Amygdala (tissue), 56 donors: ENCODE measurements at places on chromosomes 16 and 17.

- DNase-seq, result peak; percentile 62
Measured at GRCh38 chr16:30896261-30896888, at the start of gene CTF1. CTF1 (plus strand) TSS chr16:30896614; CDS start chr16:30896644, 30 bp downstream.

DNA sequence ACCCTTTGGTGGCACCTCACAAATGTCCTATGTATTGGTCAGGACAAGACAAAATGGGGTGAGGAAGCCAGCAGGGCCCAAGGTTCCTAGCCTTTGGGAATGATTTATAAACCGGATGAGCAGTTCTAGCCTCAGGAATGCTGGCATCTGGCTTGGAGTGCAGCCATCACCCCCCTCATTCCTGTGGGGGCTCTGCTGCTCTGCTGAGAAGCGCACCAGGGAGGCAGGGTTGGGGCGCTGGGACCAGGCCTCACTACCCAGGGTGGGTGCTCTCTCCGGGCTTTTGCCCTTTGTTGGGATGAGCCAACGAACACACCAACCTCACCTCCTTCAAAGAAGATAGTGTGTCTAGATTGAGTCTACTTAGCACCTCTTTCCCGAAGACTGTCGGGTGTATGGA is 39.2 kb downstream of the TMEM11 start:
- DNase-seq, result no peak

- DNase-seq, result no peak
Measured at GRCh38 chr16:14505846-14506245, 124.2 kb downstream of the PARN start.

DNA sequence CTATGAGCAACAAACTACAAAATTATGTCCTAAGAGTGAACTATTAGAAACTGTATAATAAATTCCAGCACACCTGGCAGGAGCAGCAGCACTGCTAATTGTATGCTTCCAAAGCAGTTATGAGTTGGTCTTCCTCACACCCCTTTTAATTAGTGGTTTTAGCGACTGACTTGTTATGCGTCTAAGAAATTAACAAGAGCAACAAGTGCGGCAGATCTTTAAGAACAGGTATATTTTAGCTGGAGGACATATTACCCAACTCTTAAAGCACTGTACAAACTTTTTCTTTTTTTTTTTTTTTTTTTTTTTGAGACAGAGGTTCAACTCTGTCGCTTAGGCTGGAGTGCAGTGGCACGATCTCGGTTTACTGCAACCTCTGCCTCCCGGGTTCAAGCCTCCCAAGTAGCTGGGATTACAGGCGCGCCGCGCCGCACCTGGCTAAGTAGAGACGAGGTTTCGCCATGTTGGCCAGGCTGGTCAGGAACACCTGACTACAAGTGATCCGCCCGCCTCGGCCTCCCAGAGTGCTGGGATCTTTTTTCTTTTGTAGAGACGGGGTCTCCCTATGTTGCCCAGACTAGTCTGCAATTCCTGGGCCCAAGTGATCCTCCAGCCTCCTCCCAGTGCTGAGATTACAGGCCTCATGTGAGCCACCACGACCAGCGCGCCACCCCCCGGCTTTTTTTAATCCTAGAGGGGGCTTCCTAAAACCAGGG is 1.6 kb upstream of the FBXL20 start:
- DNase-seq, result no peak

GRCh38 chr17:55390364-55390977 is 31.2 kb downstream of the MMD start:
- no peak for DNase-seq

GRCh38 chr17:82088838-82089722 is 9.0 kb downstream of the FASN start:
- no peak for DNase-seq

- DNase-seq, result no peak
Measured at GRCh38 chr17:54983260-54983659, 14.7 kb downstream of the STXBP4 start.

DNA sequence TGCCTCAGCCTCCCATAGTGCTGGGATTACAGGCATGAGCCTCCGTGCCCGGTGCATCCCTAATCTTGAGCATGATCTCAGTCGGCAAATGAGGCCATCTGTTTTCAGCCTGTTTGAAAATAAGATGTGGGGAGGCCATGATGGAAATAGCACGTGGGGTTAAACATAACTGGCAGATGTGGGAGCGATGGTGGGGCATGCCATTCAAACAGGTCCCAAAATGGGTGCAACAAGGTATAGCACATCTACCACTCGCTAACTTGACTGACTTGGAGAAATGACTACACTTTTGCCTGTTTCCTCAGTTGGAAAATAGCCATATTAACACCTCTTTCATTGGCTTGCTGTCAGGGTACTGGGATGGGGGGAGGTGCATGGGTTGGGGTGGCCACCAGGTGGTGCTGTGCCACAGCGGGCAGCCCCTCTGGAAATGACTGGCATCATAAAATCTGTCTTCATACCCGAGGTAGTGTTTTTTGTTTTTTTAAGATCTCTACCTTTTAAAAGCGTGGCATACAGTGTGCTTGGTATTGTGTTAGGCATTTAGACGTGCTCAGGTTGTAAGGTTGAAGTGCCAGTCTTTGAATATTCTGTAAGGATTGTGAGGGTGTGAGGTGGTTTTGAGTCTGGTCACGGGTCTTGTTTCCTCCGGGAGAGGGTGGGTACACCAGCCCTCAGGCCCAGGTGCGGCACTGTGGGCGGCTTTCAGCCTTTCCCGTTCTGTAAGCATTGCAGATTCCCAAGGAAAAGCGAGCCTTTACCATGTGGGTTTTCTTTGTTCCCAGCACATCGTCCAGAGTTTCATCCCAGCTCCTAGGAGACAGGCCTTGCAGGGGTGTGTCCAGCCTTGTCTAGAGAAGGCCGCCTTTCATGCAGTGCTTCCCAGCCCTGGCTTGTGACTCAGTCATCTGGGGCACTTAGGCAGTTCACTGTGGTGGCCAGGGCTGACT is 2.9 kb upstream of the TTYH2 start:
- DNase-seq, result peak; percentile 67

- no peak for DNase-seq
Measured at GRCh38 chr16:31267332-31268032, 7.7 kb downstream of the ITGAM start.

DNA sequence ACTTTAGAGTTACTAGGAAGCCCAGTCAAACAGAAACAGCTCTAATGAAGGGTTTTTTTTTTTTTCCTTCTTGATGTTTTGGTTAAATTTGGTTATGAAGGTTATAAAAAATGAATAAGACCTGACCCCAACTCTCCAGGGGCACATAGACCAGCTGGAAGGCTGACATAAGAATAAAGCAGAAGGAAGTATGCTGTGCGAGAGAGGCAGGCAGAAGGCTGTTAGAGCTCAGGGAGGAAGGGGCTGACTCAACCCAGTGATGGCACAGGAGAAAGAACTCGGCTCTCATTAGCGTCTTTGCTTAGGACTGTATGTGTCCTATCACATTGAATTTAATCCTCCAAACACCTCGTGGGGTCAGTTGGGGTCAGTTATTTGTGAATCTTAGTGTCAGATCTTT is 474.6 kb downstream of the PMP22 start:
- DNase-seq, result no peak

- DNase-seq, result no peak
Measured at GRCh38 chr16:17155485-17155884, 315.3 kb downstream of the XYLT1 start.

GRCh38 chr17:9259419-9259818 is 238.1 kb downstream of the NTN1 start:
- no peak for DNase-seq

GRCh38 chr16:85424260-85425073 is 188.7 kb upstream of the GSE1 start:
- DNase-seq, result no peak

GRCh38 chr17:52390422-52390821 is 231.9 kb upstream of the CA10 start:
- DNase-seq, result no peak

- no peak for DNase-seq
Measured at GRCh38 chr16:58658796-58659211, 25.8 kb downstream of the SLC38A7 start.

- DNase-seq, result peak; percentile 37
Measured at GRCh38 chr17:74354123-74354522, 7.5 kb downstream of the BTBD17 start.

DNA sequence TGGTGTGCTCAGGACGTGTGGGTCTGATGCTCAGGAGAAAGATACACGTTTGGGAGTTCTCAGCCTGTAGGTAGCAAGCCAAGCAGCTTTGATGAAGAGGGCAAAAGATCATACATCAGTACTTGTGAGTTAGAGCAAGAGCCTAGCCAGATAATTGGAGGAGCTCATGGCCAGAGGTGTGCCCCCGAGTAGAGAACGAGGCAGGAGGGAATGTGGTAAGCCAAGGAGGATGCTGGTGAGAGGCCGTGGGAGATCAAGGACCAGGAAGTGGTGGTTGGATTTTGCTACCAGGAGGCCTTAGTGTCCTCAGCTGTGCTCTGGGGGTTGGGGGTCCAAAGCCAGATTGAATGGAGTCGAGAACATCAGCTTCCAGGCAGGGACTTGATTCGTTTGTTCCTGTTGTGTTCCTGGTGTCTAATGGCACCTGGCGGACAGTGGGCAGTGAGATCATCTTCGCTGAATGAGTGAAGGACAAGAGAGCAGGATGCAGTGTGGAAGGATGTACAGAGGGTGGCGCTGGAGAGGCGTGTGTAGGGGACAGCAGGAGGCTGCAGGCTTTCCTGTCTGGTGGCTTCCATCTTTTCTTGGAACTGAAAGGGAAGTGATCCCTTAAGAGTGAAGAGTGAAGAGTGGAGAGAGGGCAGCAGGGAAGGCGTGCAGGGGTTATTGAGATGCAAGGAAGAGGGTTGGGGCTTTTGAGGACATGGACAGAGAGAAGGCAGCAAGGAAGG is 11.6 kb downstream of the FBXL19 start:
- no peak for DNase-seq

- DNase-seq, result no peak
Measured at GRCh38 chr17:69733171-69734012, 318.9 kb downstream of the MAP2K6 start.

DNA sequence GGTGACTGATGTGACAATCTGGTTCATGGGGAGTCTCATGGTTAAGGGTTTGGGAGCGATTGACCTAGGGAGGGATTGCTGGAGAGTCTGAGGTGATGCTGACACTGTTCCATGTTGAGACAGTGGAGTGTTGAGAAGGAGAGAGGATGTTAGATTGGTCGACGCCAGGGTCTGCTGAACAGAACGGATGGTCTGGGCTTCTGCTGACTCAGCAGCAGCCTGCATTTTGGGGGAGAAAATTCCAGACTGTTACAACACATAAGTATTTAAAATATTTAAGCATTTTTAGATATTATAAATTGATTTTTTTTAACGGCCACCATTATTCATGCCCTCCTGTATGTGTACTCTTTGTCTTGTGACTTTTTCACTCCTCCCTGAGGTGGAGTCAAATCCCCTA is 107.2 kb downstream of the TOX3 start:
- DNase-seq, result no peak

DNA sequence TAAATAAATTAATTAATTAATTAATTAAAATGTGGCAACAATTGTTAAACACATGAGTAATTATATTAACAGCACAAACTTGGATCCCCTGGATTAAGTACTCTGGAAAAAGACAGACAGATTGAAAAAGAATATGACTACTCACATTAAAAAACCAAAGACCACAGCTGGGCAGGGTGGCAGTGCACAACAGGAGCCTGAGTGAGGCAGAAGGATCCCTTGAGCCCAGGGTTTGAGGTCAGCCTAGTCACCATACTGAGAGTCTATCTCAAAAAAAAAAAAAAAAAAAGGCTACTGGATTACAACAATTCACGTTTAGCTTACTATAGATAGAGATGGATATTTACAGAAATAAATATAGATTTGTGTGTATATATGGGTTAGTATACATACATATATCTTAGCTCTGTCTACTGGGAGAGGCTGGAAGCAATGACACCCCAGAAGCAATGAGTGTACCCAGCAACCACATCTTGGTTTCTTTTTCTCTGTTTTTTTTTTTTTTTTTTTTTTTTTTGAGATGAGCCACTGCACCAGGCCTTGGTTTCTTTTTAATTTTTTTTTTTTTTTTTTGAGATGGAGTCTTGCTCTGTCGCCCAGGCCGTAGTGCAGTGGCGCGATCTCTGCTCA is 10.6 kb upstream of the SUZ12 start:
- DNase-seq, result no peak

DNA sequence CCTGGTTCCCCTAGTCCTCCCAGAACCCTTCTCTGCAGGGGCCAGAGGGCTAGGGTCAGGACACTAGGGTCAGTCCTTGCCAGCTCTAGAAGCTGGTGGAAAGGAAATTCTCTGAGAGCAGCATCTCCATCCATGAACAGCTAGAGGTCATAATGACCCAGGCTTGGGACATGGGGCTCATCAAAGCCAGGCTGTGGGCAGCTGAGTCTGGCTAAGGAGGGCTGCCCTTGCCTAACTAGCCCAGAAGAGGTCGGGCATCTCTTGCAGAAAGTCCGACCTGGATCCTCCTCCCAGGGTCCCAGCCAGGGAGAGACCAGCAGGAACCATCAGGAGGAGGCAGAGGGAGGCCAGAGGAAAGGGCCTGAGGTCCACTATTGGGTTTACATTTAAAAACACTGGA is 4.3 kb downstream of the MPO start:
- no peak for DNase-seq

DNA sequence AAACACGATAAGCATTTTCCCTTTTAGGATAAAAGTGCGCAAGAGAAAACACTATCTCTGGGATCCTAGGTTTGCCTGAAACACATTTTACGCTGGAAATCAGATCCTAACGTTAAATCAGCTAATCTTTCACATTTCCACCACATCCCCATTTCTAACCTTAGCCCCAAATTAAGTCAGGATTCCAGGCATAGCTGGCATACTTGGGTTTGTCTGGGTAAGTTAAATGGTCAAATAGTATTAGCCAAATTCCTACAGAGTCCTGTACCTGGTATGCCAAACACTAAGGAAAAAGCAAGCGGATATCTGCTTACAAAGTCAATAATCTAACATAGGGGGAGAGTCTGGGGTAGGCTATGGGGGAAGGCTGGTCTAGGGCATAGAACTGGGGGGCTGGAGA is 557.4 kb upstream of the ZFHX3 start:
- DNase-seq, result no peak

DNA sequence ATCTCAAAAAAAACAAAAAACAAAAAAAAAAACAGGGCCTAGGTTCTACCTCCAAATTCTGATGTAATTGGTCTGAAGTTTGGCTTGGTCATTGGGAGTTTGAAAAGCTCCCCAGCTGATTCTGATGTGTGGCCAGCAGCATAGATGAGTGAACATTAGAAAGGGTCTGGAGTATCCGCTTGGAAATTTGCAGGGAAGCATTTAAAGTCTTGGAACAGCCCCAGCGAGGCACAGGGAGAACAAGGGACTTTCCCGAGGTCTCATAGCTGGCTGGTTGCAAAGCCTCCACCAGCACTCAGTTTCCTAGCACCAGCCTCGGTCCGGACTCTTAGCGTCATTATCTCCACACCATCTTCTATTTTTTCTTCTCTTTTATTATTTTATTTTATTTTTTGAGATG is 70.8 kb downstream of the RAB11FIP4 start:
- DNase-seq, result no peak
